ENCODE measurements at places on chromosomes 1 and 21.
A peak's percentile ranks its signal among the peaks of the same experiment; 100 is the strongest.

- no peak for DNase-seq
Observed at GRCh38 chr1:106721790-106722189, 334.7 kb upstream of the PRMT6 start.

- no peak for DNase-seq
Observed at GRCh38 chr1:14495381-14495780, 103.1 kb upstream of the KAZN start.

- DNase-seq, result no peak
Observed at GRCh38 chr1:197884173-197884572, 18.3 kb upstream of the C1orf53 start.

GRCh38 chr1:35555601-35556477, 1.4 kb downstream of the KIAA0319L start:
- no peak for DNase-seq

DNA sequence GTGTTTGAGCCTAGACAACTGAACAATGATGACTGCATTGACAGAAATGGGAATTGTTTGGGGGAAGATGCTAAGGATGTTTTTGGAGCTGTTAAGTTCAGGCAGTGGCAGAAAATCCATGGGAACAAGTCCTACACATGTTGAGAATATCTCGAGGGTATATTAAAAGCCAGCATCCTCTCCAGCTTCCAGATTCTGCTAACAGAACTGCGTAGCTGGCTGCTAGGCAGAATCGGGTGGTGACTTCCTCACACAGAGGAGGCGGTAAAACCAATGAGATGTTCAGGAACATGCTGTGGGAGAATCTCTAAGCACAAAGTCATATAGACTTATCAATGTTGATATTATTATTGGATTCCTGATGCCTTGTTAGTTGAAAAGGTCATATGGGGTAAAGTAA, 14.8 kb downstream of the FAM163A start:
- no peak for DNase-seq

DNA sequence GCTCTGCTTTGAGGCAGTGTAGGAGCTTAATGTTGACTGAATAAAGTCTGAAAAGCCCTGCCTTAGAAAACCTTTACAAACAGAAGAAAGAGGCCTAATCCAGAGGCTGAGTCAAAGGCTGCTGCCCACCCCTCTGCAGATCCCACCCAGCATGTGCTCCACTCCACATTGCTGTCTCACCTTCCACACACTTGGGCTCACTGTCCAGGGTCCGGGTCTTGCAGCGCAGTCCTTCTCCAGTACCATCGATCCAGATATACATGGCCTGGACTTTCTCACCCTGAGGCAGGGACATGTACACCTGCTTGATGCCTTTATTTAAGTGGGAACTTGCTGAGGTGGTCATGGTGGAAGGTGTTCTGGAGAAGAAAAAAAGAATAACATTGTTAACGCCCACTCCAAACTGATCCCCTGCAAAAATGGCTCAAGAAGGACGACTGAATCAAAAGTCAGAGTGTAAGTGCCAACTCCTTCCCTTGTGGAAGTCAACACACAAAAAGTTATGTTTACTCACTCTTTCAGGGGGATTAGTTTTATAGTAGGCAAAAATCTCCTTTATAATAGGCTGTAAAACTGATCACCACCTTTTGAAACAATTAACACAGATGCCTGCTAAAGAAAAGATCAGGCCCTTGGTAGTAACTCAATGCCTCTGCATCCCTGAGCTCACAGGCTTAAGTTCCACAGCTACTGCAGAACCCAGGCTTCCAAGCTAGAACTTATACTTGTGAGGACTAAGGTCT, 3.0 kb downstream of the GLUL start:
- no peak for DNase-seq

GRCh38 chr21:46183910-46184624, at the start of gene SPATC1L:
TSS of gene SPATC1L (minus strand) at chr21:46184459. CDS start at chr21:46182816, 1,643 bp downstream.
- peak; percentile 66 for DNase-seq

Measured in stimulated activated CD4-positive, alpha-beta T cell treated with anti-CD3 and anti-CD28 coated beads, Interleukin-15, amount 100 ng/mL, for 24 hours (primary cell).